ENCODE measurements at places on chromosomes 4 and X.

GRCh38 chr4:105461621-105462382, 12.1 kb downstream of the PPA2 start:
- no peak for DNase-seq

- DNase-seq: no peak
Observed at GRCh38 chrX:68718443-68718820, 71.0 kb downstream of the STARD8 start.

- no peak for DNase-seq
Observed at GRCh38 chr4:13117185-13117584, 367.0 kb downstream of the RAB28 start.

DNA sequence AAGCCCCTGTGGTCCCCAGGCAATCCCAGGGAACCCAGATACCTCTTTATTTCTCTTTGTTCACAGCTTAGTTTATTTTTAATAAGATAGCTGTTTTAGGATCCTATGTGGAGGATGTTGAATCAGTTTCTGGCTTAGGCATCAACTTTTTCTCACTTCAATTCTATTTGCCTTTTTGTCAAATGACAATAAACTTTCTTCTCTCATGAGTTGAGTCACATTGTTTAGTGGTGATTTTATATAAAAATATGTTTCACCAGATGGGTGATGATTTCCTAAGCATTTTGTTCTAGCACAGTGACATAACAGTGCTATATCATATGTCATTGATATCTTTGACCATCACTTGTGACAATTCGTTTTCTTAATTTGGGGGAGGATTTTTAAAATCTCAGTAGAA, 198.1 kb upstream of the PUDP start:
- DNase-seq: no peak

GRCh38 chr4:180828455-180829018, 1414.7 kb upstream of the TENM3 start:
- no peak for DNase-seq

DNA sequence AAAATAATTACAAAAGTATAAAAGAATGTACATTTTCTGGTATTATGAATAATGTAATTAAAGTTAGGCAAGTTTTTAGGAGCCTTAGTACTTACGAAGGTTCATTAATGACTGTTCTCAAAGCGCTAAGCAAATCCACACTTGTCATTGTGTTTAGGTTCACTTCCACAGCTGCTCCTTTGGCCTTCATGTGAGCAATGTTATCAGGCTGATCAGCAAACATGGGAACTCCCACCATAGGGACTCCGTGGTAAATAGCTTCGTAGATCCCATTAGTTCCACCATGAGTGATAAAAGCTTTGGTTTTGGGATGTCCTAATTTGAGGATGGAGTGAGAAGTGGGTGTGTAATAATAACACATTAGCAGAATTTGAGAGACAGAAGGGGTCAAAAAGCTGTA, 45.1 kb downstream of the UGT2A2 start:
- no peak for DNase-seq

DNA sequence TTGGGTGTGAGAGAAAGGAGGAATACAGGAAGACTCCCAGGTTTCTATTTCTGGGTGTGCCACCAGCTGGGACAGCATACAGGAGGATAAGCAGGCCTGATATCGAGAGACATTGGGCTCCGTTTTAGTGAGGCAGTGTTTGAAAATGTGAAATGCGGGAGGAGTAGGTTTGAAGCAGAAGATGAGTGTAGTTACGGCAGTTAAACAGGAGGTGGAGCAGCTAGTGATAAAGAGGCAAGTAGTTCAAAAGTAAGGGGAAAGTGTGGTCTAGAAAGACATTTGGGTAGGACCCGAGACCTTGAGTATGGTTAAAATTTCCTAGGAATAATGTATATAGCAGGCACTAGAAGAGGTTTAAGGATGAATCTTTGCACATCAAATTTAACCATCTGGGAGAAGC, 42.4 kb downstream of the DCUN1D4 start:
- DNase-seq: no peak

DNA sequence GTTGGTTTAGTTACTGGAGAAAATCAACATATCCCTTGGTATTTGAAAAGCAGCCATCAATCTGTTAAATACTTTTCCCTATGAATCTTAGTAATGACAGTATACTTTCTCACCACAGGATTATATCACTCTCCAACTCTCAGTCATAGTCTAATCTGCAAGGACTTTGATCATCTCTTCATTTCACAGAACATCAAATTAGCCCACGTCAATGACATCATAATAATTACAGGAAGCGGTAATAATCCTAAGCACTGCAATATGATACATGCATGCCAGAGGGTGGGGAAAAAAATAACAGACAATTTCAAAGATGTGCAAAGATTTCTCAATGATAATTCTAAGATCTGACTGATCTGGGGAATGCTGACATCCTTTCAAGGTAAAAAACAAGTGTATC, 404.1 kb downstream of the GPM6A start:
- no peak for DNase-seq

GRCh38 chrX:45888518-45888917, 656.7 kb downstream of the ZNF674 start:
- no peak for DNase-seq

- no peak for DNase-seq
Observed at GRCh38 chr4:12206091-12206490, 777.4 kb upstream of the HS3ST1 start.

DNA sequence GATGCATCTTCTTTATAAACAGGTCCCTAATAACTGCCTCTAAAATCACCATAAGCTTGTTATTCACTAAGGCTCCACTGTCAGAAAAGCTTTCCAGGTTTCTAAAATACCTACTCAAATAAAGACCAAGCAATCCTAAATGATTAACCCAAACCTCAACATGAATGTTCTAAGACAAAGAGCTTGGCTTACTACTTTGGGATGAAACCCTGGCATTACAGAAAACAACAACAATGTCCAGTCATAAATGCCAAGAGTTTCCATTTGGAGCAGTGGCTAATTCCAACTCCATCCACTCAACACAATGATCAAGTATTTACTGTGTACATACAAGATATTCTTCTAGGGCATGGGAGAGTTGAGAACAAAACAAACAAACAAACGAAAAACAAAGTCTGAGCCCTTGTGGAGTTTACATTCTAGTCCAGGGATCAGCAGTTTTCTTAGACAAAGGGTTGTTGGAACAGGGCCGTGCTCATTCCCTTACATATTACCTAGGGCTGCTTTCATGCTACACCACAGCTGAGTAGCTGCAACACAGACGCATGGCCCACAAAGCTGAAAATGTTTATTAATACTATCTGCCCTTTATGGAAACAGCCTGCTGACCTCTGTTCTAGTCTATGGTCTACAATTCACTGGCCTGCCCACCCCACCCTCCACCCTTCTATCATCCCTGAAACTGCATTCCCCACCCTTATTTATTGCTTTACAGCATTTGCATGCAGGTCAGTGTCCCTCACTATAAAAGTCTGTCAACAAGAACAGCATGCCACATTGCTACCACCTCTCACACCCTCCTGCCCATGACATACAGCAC, 23.7 kb downstream of the ABCG2 start:
- no peak for DNase-seq

- DNase-seq: no peak
Observed at GRCh38 chrX:24877854-24878650, 137.7 kb downstream of the ARX start.

GRCh38 chr4:185752872-185753271, 59.1 kb downstream of the SORBS2 start:
- no peak for DNase-seq

- no peak for DNase-seq
Observed at GRCh38 chr4:73299548-73300280, 41.1 kb upstream of the ANKRD17 start.

DNA sequence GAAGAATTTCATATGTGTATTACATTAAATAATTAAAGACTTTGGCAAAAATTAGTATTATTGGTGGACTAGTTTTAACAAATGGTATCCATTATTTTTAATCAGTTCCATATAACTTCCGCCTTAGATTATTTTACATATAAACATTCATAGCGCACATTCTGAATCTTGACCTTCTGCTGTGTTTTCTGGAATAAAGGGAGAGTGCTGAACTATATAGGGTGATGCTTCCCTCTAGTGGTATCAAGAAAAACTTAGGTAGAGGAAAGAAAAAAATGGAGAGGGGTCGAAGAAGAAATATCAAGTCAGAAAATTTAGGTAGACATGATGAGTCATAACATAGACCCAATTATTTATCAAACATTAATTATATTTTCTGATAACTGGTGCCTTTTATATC, 155.6 kb upstream of the PACRGL start:
- DNase-seq: no peak

DNA sequence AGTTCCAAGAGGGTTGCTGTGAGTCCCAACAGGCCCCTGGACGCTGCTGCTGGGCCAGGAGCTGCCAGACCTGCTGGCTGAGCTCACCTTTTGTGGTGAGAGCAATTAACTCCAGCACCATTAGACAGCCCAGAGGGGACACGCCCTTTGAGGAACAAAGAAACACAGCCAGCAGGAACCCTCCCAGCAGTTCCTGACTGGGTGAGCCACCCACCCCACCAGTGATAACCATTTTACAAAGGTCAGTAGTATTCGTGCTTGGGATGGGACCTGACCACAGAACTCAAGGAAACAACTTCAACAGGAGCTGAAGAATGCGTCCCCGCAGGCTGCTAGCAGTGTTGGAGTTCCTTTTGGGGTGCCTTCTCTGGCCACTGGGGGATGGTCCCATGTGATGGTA, 38.8 kb upstream of the AFAP1 start:
- no peak for DNase-seq

DNA sequence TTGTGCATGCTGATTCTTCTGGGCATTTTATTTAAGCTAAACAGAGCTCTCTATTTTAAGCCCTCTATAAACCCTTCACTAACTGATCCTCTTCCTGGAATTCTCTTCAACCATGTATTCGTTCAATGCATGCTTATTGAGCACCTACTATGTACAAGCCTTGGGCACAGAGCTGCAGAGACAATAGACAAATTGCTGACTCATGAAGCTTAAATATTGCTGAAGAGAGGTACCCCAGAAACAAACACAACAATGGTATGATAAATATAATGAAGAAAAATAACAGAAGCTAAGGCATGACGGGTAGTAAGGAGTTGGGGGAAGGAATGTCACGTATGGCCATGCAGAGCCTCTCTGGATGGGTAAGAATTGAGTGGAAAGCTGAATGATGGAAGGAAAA, 222.2 kb downstream of the PPARGC1A start:
- no peak for DNase-seq

GRCh38 chr4:139170932-139171331, 6.1 kb downstream of the ELF2 start:
- DNase-seq: no peak

DNA sequence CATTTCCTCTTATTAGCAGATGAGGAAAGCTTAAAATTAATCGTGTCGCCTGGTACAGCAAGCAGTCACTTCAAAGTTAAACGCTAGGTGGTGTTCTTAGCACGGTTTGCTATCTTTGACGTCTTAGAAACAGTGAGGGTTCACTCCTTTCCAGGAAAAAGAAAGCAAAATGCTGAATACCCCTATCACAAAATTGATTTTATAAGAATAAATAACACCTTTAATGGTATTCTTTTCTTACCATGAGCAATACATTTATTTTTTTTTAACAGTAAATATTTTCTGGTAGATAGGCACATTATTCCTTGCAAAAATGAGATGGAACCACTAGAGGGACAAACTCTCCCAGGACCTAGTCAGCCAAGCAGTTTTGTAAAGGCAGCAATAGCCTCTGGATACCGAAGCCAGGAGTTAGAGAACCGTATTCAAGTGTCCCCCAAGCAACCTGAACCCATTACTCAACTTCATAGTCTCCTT, 153.9 kb downstream of the KDR start:
- DNase-seq: no peak

GRCh38 chr4:16914208-16914607, 15.8 kb upstream of the LDB2 start:
- DNase-seq: no peak

DNA sequence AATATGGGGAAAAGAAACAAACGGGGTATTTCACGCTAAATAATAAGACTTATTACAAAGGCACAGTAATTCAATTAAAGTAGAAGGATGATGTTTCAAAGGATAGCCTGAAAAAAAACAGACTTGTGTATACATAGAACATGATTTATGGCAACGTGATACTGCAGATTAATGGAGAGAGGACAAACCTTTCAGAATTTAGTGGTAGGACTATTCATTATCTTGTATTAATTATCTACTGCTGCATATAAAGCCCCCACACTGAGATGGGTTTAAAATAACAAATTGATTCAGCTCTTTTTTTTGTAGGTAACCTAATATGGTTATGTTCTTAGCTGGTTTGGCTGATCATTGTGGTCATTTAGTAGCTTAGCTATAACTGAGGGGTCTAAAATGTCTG, 1269.0 kb downstream of the FSTL5 start:
- DNase-seq: no peak

- no peak for DNase-seq
Observed at GRCh38 chr4:97457253-97457652, 686.0 kb downstream of the STPG2 start.

GRCh38 chr4:109411964-109412363, 21.7 kb upstream of the SEC24B start:
- no peak for DNase-seq

- DNase-seq: no peak
Observed at GRCh38 chr4:81399306-81400086, 72.2 kb downstream of the RASGEF1B start.

DNA sequence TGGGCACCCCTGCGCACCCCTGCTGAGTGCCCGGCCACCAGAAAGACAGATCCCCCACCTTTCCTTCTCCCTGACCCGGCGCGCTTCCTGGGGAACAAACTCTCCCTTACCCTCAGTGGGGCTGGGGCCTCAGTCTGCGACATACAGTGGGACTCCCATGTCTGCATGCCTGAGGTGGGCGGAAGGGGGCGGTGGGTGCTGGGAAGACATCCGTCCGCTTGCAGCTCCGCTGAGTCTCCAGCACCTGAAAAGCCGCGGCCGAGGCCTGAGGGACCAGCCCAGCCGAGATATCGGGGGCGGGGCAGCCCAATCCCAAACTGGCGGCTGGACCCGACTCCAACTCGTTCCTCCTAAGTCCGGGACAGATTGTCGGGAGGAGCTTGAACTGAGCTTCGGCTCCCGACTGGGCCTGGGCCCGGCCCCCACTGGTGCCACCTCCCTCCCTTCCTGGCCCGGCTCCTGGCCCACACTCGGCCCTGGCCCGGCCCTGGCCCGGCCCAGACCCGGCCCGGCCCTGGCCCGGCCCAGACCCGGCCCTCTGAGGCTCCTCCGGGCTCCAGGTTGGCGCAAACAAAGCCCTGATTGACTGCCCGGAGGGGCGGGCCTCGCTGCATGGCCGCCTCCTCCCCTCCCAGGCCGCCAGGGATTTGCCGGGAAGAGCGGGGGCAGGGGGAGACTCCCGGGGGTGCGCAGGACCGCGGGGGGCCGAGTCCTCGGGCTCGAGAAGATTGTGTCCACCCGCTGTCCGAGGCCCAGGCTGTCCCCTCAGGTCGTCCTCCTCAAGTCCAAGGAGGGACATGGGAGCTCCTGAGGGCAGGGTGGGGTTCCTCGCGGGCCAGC, 877 bp upstream of the SLC16A2 start:
- DNase-seq: no peak

GRCh38 chr4:37627263-37627662, 58.9 kb downstream of the RELL1 start:
- DNase-seq: no peak

All from activated CD8-positive, alpha-beta memory T cell treated with anti-CD3 and anti-CD28 coated beads for 1 hour (primary cell).